ENCODE measurements at places on chromosomes 2 and 18. TPM values are rescaled to one million over a fixed set of nuclear protein-coding genes. Genes with fewer than 3 reads are reported as not detected.

GRCh38 chr2:205539603-205540002, 142.7 kb upstream of the NRP2 start:
- DNase-seq: no peak

DNA sequence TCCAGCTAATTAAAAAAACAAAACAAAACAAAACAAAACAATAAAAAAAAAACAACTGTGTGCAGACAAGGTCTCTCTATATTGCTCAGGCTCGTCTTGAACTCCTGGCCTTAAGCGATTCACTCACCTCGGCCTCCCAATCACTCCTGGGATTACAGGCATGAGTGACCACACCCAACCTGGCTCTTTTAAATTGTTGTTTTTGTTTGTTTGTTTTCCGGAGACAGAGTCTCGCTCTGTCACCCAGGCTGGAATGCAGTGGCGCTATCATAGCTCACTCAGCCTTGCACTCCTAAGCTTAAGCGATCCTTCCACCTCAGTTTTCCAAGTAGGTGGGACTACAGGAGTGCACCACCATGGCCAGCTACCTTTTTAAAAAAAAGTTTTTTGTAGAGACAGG, 201.6 kb downstream of the EN1 start:
- no peak for DNase-seq

DNA sequence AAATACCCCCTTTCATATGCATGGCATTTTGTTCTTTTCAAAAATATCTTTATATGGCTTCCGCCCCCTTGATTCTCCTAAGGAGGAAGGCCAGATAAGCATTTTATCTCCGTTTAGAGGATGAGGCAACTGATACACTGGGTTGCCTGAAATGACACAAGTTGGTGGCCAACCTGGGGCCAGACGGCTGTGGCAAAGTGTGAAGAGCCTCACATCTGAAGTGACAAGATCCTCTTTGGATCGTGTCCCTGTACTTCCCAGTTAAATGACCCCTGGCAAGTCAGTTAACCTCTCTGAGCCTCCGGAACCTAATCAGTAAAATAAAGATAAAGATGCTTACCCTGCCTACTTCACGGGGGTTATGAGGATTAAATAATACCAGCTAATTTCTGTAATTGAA, 4.6 kb downstream of the SETBP1 start:
- DNase-seq: no peak

- DNase-seq: no peak
These were observed 47.7 kb upstream of the TMEM247 start for GRCh38 chr2:46431481-46432235.

GRCh38 chr2:210323003-210323402, 8.0 kb upstream of the MYL1 start:
- no peak for DNase-seq

The XIRP2 gene
- not detected for total RNA-seq

The RAPH1 gene
- total RNA-seq: 11.9 TPM

Measured in activated naive CD4-positive, alpha-beta T cell treated with anti-CD3 and anti-CD28 coated beads for 36 hours (primary cell).